ENCODE measurements at places on chromosomes 1 and 21. TPM values are rescaled to one million over a fixed set of nuclear protein-coding genes. Genes with fewer than 3 reads are reported as not detected.
A peak's percentile ranks its signal among the peaks of the same experiment; 100 is the strongest.

DNA sequence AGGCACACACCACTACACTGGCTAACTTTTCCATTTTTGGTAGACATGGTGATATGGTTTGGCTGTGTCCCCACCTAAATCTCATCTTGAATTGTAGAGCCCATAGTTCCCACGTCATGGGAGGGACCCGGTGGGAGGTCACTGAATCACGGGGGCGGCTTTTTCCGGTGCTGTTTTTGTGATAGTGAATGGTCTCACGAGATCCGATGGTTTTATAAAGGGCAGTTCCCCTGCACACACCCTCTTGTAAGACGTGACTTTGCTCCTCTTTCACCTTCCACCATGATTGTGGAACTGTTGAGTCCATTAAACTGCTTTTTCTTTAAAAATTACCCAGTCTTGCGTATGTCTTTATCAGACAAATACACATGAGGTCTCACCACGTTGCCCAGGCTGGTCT is 1.3 kb upstream of the FTCD start:
- peaks cover 11% of the 10 kb centered on the region for H3K4me1 ChIP-seq
- H3K4me3 ChIP-seq: no peak overlapping the region
- peaks cover 27% of the 10 kb centered on the region for H3K27me3 ChIP-seq
- no peak for DNase-seq

- H3K27me3 ChIP-seq: no peaks in the 10 kb centered on the region
- H3K27ac ChIP-seq: no peak overlapping the region
- H3K36me3 ChIP-seq: no peaks in the 10 kb centered on the region
- no peaks in the 10 kb centered on the region for H3K4me1 ChIP-seq
- DNase-seq: peak; percentile 50
- H3K4me3 ChIP-seq: no peak overlapping the region
Measured at GRCh38 chr1:237470712-237471338, 419.9 kb downstream of the ZP4 start.

DNA sequence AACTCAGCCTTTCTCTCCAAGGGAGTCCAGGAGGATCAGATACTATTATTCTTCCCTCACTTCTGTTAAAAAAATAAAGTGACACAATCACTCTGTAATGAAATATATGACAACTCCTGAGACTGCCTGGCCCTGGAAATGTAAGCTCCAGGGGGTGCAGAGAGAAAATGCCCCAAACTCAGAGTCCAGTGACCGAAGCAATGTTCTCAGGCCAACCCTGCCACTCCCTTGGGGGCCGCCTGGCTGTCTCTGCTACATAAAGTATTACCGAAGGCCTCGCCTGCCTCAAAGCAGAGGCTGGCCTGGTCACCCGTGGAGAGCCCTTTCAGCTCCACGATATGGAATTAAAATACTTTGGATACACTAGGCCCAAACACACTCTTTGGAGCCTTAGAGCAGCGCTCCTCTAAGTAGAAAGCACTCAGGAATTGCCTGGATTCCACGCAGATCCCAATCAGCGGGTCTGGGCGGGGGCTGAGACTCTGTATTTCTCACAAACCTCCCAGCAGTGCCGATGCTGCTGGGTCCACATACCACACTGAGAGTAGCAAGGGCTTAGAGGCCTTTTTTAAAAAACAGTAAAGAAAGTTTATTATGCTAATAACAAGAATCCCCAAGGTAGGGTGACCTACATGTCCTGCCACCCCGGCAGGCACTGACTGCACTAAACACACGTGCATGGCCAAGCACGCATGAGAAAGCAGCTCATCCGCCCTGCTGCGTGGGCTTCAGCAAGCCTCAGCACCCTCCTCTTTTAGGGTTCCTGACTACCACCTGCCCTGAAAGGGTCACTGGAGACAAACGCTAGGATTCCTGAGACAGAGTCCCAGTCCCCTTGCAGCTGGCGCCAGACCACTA is 31.1 kb downstream of the TMCO4 start:
- no peak for DNase-seq
- no peaks in the 10 kb centered on the region for H3K27me3 ChIP-seq
- H3K27ac ChIP-seq: no peak overlapping the region
- H3K36me3 ChIP-seq: peaks cover 87% of the 10 kb centered on the region

GRCh38 chr21:16198546-16198945 is 468.8 kb downstream of the USP25 start:
- H3K27me3 ChIP-seq: no peaks in the 10 kb centered on the region
- no peaks in the 10 kb centered on the region for H3K4me1 ChIP-seq
- no peaks in the 10 kb centered on the region for H3K36me3 ChIP-seq
- H3K4me3 ChIP-seq: no peak overlapping the region
- no peak overlapping the region for H3K27ac ChIP-seq

GRCh38 chr21:46503922-46504550 is 45.3 kb downstream of the DIP2A start:
- H3K4me3 ChIP-seq: no peak overlapping the region
- H3K27ac ChIP-seq: no peak overlapping the region
- DNase-seq: no peak
- peaks cover 6% of the 10 kb centered on the region for H3K36me3 ChIP-seq
- H3K4me1 ChIP-seq: peaks cover 8% of the 10 kb centered on the region

GRCh38 chr1:44316231-44316759 is 38.8 kb downstream of the ERI3 start:
- peaks cover 93% of the 10 kb centered on the region for H3K36me3 ChIP-seq
- no peaks in the 10 kb centered on the region for H3K4me1 ChIP-seq
- no peak overlapping the region for H3K27ac ChIP-seq
- H3K4me3 ChIP-seq: no peak overlapping the region
- no peaks in the 10 kb centered on the region for H3K27me3 ChIP-seq
- DNase-seq: no peak

DNA sequence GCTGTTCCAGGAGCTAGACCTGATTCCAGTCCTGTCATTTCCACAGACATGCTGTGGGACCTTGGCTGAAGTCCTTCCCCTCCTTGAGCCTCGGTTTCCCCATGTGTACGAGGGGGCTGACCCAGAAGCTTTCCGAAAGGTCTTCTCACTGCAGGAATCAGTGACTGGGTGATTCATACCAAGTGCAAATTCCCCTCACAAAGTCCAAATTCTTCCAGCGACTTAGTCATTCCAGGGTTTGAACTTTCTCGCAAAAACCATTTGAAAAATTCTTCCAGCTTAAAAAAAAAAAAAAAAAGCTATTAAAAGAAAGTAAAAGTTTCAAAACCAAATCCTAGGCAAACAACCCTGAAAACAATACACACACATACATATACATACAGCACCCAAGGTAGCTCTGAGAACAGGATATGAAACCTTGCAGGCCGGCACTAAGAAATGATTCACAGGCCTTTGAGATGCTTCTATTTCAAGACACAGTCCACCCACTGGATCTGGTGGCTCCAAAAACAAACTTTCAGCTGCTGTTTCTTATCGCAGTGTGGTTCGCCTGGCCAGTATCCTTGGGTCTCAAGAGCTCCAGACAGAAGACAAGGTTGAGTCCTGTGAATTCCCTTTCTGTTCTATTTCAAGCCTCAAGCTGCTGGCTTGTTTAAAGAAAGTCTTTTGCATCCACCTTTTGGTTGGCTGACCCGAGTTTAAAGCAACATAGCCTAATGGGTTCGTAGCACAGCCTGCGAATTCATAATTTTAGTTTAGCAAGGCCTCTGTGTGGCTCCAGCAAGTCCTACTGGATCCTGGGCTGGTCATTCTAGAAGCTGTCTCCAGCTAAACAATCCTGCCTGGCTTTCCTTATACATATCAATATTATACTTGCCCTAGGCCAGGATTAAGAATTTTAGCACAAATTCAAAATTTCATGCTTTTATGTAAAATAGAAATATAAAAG is 18.0 kb upstream of the ID3 start:
- no peaks in the 10 kb centered on the region for H3K36me3 ChIP-seq
- DNase-seq: no peak
- H3K4me3 ChIP-seq: no peak overlapping the region
- H3K4me1 ChIP-seq: peaks cover 39% of the 10 kb centered on the region
- no peaks in the 10 kb centered on the region for H3K27me3 ChIP-seq

DNA sequence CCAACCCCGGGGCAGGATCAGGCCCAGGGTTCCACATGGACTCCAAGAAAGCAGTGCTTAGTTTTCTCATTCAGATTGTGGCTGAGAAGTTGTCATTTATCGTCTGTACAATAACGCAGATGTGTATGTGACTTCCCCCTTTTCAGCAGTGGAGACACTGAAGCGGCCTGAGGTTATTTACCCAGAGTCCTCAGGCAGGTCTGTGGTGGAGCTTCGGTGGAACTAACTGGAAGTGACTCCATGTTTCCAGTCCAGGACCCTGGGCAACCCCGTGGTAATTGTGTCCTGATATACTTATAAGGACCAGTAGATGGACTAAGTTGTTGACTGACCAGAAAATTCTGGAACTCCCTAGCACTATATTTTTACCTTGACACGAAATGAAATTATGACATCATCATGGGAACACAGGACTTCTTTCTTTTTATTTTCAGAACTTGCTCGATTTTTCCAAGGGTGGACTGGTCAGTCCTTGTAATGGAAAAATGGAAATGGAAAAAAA is 1.0 kb upstream of the IER5 start:
- no peaks in the 10 kb centered on the region for H3K27me3 ChIP-seq
- peaks cover 30% of the 10 kb centered on the region for H3K4me1 ChIP-seq
- H3K27ac ChIP-seq: no peak overlapping the region
- H3K36me3 ChIP-seq: no peaks in the 10 kb centered on the region
- no peak overlapping the region for H3K4me3 ChIP-seq

DNA sequence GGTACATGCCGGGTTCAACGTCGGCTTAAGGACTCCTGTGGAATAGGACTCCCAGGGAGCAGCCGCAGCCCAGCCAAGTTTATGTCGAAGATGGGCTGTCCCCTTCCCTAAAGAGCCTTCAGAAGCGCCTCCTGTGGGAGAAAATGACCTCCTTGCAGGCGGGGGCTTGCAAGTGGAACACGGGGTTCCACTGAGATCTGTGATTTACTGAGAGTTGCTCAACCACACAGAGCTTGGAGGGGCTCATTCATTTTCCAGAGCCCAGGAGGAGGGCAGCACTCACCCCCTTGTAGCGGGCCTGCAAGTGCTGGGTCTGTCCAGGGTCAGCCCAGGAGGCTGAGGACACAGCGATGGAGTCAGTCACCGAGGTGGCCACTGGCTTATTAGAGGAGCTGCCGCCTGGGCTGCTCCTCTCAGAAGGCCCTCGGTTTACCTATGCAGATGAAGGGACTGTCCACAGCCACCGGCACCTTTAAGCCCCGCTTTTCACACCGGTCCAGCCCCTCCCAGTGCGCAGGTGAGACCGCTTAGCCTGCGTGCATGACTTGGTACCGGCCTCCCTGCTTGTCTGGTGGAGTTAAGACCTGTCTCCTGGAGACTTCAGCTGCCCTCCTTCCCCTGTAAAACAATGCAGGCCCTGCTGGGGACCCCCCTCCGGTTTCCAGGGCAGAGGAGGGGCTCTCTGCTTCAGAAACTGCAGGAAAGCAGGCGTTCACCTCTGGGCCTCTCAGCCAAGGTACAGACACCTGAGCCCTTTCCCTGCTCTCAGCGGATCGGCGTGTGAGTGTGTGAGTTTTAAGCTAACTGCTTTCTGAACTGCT is 57.5 kb downstream of the ATP5PO start:
- no peak for DNase-seq
- H3K36me3 ChIP-seq: no peaks in the 10 kb centered on the region
- no peaks in the 10 kb centered on the region for H3K4me1 ChIP-seq

- DNase-seq: no peak
- H3K27me3 ChIP-seq: peaks cover 21% of the 10 kb centered on the region
- H3K36me3 ChIP-seq: no peaks in the 10 kb centered on the region
Measured at GRCh38 chr1:17263936-17264335, 15.0 kb downstream of the PADI3 start.

GRCh38 chr21:44449473-44450363 is 5.6 kb upstream of the LRRC3 start:
- H3K27me3 ChIP-seq: peaks cover 22% of the 10 kb centered on the region
- no peak for DNase-seq
- no peak overlapping the region for H3K27ac ChIP-seq
- H3K4me1 ChIP-seq: no peaks in the 10 kb centered on the region
- no peaks in the 10 kb centered on the region for H3K36me3 ChIP-seq
- H3K4me3 ChIP-seq: no peak overlapping the region

GRCh38 chr1:233406994-233407631 is 79.6 kb downstream of the MAP3K21 start:
- DNase-seq: no peak
- no peaks in the 10 kb centered on the region for H3K4me1 ChIP-seq
- H3K27ac ChIP-seq: no peak overlapping the region
- H3K4me3 ChIP-seq: no peak overlapping the region
- H3K27me3 ChIP-seq: no peaks in the 10 kb centered on the region
- H3K36me3 ChIP-seq: no peaks in the 10 kb centered on the region

- H3K36me3 ChIP-seq: no peaks in the 10 kb centered on the region
- peak overlapping the region; percentile 71 for H3K27ac ChIP-seq
- DNase-seq: peak; percentile 59
- H3K4me3 ChIP-seq: no peak overlapping the region
- H3K4me1 ChIP-seq: peaks cover 42% of the 10 kb centered on the region
Measured at GRCh38 chr1:26287033-26287711, 7.3 kb downstream of the SH3BGRL3 start.

DNA sequence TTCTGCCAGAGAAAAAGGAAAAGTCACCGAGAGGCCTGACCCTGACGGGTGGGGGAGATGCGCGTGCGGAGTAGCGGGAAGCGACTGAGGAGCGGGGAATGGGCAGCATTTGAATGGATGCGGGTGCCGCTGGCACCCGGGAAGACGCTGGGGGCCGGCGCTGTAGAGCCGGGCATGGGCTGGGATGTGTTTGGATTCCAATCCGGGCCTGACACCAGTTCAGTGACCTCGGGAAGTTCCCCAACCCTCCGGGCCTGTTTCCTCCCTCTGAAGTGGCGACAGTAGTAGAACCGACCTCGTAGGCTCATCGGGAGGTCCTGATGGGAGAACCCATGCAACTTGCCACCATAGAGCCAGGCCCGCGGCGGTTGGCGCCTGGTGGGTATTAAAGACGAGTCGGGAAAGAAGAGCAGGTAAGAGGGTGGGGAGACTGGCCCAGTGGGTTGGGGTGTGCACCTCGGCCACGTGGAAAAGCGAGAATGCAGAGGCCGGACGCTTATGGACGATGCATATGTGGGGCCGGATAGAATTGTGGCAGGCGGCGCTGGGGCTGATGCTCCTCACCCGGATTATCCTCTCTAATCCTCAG is 642 bp upstream of the SLC16A1 start:
- no peaks in the 10 kb centered on the region for H3K27me3 ChIP-seq
- H3K27ac ChIP-seq: peak overlapping the region; percentile 82
- no peak for DNase-seq
- H3K4me3 ChIP-seq: peak overlapping the region; percentile 80
- H3K36me3 ChIP-seq: peaks cover 9% of the 10 kb centered on the region

- peak; percentile 45 for DNase-seq
- H3K27me3 ChIP-seq: peaks cover 26% of the 10 kb centered on the region
- H3K36me3 ChIP-seq: no peaks in the 10 kb centered on the region
- peak overlapping the region; percentile 55 for H3K4me3 ChIP-seq
- peaks cover 46% of the 10 kb centered on the region for H3K4me1 ChIP-seq
Measured at GRCh38 chr1:43936431-43937151, 3.0 kb downstream of the ARTN start.

DNA sequence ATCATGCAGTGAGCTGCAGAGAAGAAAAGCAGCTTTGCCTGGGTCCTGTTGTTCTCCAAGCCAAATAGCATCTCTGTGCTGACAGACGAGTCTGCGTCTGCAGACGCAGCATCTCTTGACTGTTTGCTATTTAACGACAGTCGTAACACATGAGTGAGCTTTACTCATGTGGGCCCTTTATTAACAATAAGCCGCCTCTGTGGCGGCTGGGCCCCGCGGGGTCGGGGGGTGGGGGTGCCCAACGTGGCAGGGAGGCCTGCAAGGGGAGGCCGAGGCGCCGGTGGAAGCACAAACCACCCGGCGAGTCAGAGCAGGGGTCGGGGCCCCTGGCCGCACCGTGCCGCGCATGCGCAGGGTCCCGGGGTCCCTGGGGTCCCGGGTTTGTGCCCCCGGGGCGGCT is 435.1 kb downstream of the KIF26B start:
- DNase-seq: no peak
- H3K4me3 ChIP-seq: no peak overlapping the region
- no peak overlapping the region for H3K27ac ChIP-seq
- no peaks in the 10 kb centered on the region for H3K36me3 ChIP-seq

The NOC2L gene
- total RNA-seq: 40.3 TPM

The NBPF4 gene
- not detected for total RNA-seq

The WNT4 gene
- 0.89 TPM for total RNA-seq

The PADI3 gene
- total RNA-seq: not detected

The TSTD1 gene
- total RNA-seq: 24.6 TPM

The SPRR2A gene
- not detected for total RNA-seq

All from stomach (tissue), 19 donors.